NCI-H1930 (cell line): ENCODE measurements at places on chromosomes 13 and 19.

GRCh38 chr13:32136061-32136460 is 104.5 kb downstream of the FRY start:
- no peak for DNase-seq

- no peak for DNase-seq
These were observed 4.0 kb downstream of the ZBTB32 start for GRCh38 chr19:35708391-35708790.

DNA sequence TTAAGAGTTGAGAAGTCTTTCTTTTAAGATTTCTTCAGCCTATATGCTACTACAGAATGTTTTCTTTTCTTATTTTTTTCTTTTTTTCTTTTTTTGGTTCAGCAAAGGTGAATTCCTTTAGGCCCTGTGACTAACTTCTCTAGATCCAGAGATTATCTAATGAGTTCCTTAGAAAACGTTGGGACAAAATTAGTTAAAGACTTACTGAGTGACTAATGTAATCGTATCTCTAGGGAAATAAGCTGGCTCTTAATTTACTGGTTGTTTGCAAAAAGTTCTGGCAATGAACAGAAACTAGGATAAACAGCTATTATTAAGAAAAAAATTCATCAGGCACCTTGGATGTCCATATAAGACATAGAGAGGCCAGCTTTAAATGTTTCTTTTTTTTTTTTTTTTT is 30.7 kb upstream of the CSNK1A1L start:
- no peak for DNase-seq

GRCh38 chr13:81089371-81090157 is 748.6 kb upstream of the SPRY2 start:
- no peak for DNase-seq

- DNase-seq, result peak; percentile 41
These were observed 4.1 kb downstream of the ACP4 start for GRCh38 chr19:50794074-50794875.

GRCh38 chr19:4318460-4318859 is 14.1 kb downstream of the FSD1 start:
- DNase-seq, result no peak

GRCh38 chr13:110713981-110714796 is 689 bp downstream of the ING1 start:
- DNase-seq, result no peak

DNA sequence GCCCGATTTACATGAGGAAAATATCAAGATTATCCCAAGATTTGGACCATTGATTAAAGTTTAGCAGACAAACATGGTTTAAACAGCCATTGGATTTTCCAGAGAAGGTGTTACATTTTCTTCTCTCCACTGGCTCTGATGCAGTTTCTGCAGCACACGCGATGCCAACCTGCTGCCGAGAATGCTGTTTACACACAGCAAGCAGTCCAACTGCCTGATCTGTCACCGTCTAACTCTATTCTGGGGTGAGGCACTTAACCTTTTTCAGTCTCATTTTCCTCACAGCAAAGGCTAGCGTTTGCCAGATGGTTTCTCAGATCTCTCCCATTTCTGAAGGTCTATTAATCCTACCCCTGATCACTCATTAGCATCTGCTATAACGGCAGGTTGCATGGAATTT is 763.5 kb upstream of the GPC6 start:
- DNase-seq, result peak; percentile 5

DNA sequence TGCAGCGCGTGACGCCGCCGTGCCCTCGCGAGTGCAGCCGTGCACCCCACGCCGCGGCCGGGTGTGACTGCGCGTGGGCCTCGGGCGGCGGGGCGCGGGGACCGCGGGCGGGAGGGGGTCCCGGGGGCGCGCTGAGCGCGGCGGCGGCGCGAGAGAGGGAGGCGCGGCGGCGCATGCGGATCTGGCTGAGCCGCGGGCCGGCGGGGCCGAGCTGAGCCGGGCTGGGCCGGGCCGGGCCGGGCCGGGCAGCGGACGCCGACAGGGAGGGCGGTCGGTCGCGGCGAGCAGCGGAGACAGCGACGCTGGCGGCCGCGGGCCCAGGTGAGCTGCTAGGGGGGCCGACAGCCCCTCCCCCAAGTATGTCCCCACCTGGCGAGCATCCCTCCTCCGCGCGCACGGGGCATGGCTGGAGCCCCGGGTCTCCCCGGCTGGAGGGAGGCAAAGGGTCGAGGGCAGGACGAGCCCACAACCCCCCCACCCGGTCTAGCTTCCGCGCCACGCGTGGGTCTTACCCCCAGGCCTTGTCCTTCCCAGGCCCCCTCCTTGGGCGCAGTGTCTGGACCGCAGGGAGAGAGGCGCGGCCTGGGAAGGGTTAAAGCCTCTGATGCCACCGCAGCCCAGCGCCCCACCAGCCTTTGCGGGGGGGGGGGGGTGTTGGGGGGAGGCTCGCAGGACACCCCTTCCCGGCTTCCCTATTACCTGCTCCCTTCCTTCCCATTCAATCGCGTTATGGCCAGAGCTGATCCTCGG is at the start of gene SPTBN4:
Gene SPTBN4, plus strand, starts transcription at position 17 of the 750 bp plus-strand sequence. CDS start 5,621 bp downstream, outside the sequence.
- DNase-seq, result no peak

DNA sequence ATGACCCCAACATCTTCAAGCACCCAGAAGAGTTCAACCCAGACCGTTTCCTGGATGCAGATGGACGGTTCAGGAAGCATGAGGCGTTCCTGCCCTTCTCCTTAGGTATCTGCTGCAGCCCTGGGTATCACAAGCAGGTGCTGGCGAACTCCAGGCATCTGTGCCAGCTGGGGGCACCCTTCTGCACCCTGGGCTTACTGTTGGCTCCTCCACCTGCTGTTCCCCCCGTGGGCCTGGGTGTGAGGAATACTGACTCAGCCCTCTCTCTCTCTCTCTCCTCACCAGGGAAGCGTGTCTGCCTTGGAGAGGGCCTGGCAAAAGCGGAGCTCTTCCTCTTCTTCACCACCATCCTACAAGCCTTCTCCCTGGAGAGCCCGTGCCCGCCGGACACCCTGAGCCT is 13.0 kb downstream of the CYP2S1 start:
- DNase-seq, result no peak

- DNase-seq, result no peak
These were observed 24.1 kb downstream of the HNRNPM start for GRCh38 chr19:8468761-8469373.
